Activated CD4-positive, alpha-beta T cell treated with anti-CD3 and anti-CD28 coated beads for 48 hours (primary cell): ENCODE measurements at places on chromosomes 4 and X.
A peak's percentile ranks its signal among the peaks of the same experiment; 100 is the strongest.

GRCh38 chr4:60565558-60565957, 634.6 kb upstream of the ADGRL3 start:
- DNase-seq: no peak

DNA sequence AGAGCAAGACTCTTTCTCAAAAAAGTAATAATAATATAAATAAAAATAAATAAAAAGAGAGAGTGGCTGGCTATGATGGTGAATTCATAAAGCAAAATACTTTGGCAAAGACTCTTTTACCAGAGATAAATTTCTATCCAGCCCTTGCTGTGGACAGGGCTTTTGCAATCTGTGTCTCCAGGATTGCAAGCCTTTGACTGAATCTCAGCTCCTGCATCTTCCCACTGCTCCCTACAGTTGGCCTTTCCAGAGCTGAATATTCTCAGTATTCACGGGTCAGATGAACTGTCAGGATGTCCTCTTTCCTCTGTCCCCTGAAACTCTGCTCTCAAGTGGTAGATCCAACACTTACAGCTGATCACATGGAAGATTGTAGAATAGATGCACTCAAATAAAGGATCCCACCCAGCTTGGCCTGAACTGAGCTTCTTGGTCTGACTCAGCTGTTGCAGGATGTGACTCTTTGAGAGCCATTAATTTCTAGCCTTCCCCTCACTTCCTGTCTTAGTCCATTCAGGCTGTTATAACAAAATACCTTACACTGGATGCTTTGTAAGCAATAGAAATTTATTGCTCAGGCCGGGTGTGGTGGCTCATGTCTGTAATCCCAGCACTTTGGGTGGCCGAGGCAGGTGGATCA, 123.4 kb upstream of the GUCY1A1 start:
- DNase-seq: no peak

DNA sequence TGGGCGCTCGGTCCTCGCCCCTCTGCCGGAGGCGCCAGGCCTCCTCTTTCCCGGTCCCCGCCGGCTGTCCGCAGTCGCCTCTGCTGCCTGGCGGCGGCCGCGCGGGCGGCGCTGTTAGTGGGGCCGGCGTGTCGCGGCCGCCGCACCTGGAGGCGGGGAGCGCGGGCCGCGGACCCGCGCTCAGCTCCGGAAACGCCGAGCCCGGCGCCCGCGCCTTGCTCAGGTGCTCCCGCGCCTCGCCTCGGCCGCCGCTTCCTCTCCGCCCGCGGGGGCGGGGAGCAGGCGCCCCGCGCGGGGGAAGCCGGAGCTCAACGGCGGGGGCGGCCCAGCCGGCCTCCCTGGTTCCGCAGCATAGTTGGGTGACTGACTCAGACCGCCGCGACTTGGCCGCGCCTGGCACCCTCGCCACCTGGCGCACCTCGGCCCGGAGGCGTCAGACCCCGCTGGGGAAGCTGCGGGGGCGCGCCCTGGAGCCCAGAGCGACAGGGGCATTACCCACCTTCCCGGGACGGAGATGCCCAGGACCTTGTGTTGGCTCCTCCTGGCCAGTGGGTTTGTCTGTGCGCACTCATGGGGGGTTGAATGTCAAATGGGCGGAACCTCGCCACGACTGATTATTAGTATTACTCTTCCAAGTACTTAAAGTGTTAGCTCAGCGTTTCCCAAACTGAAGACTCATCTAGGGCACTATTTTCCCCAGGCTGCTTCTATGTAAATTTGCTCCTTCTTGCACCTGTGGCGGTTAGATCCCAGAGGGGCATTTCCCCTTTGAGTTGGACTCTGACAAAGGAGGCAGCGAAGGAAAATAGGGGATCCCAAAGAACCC, at the start of gene ARAP2:
ARAP2 (minus strand) TSS at position 258 of the 826 bp plus-strand sequence. CDS start 15,028 bp downstream, outside the sequence.
- peak; percentile 75 for DNase-seq

DNA sequence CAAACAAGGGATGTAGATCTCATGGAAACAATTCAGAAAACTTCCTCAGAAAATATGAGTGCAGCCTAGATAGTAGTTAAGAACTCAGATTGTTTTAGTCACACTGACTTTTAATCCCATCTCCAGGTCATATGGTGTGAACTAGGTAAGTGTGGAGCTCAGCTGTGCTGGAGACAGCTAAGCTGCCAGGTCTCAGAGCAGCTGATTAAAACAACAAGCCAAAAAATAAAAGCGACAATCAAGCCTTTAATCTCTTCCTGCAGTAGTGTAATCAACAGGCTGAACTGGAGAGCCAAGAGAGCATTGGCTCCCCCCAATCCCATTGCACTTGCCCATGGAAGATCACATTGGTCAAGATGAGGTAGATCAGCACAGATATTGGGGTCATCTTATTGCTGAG, 98.3 kb upstream of the ATOH1 start:
- no peak for DNase-seq

DNA sequence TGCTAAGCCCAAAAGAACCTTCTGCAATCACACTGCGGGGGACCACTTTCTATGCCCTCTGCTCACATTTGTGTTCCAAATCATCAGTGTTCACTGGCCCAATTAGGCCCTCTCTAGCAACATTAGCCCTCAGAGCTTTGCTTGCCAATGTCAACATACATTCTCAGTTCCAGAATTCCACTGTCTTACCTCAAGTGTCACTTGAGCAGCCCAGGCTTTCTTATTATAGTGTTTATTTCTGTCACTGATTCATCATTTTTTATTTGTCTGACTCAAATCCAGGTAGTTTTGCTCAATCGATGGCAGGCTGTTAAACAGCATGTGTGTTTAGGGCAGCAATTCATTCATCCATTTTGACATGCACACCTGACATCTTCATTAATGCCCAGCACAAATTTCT, 291.2 kb downstream of the TEX13A start:
- no peak for DNase-seq

GRCh38 chr4:171035909-171036308, 777.3 kb upstream of the GALNTL6 start:
- no peak for DNase-seq

DNA sequence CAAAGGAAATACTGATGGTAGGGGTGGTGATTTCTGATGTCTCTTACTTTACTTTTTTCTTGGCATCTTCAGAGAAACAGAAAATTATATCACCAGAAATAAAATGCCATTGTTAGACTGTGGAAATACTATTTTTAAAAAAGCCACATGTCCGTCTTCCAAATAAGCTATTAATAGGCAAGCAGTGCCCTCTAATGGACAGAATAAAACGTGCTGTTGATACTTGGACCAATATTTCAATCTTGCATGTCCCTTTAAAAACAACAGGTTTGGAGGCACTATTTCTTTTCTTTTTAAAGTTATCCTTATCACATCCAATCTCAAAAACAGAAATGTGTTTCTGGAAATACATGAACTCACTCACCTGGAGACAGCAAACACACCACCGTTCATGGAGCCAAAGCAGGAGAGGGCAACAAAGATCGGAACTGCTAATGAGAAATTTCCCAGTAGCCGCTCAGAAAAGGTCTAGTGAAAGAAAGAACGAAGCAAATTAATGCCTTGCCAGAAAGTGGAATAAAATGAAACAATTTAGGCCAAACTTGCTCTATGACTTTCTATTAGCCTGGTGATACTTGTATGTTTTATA, 59.2 kb downstream of the SLC7A11 start:
- DNase-seq: no peak

GRCh38 chrX:112731793-112732192, 52.1 kb upstream of the LHFPL1 start:
- no peak for DNase-seq

- DNase-seq: no peak
Observed at GRCh38 chr4:109015413-109015810, 252.6 kb upstream of the ETNPPL start.

DNA sequence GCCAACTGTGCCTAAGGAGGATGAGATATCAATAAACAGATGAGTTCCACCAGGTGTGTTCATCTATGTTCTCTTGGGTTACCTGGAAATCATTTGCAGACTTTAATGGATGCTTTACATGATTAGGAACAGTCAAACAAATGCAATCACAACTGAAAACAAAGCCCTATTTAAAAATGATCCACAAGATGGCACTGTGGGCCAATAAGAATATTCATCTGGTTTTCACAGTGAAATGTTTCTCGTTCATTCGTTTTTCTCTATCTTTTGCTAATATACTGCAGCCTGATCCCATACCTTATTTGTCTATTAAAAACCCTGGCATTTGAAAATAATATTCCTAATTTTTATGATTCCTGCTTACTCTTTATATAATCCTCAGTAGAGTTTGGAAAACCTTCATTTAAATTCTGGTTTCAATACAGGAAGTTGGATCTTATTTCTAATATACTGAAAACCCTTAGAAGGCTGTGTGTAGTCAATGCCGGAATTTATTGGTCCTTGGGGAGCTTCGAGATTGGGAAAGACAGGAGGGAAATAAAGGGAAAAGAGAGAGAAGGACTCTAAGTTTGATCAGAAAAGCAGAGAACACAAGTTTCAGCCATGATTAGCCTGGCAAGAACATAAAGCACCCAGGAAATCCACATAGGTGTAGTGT, 63.8 kb upstream of the TAPT1 start:
- DNase-seq: no peak

- DNase-seq: peak; percentile 32
Observed at GRCh38 chr4:77854431-77855111, 8.1 kb upstream of the MRPL1 start.

DNA sequence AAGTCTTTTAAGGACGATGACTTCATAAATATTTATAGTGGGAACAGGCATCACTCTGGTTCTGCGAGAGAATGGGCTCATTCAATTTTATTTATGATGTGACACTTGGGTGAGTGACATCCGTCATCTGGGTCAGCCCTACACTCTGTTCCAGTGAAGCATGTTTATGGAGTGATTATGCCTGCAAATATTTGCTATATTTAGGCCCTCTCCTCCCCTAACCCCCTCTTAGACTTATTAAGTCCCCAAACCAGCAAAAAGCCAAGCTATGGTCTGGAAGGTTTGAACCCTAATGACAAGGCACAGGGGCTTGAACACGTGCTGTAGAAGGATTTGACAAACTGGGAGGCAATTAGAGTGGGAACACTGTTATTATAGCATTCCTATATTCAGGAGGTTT, 55.9 kb downstream of the C4orf51 start:
- no peak for DNase-seq

DNA sequence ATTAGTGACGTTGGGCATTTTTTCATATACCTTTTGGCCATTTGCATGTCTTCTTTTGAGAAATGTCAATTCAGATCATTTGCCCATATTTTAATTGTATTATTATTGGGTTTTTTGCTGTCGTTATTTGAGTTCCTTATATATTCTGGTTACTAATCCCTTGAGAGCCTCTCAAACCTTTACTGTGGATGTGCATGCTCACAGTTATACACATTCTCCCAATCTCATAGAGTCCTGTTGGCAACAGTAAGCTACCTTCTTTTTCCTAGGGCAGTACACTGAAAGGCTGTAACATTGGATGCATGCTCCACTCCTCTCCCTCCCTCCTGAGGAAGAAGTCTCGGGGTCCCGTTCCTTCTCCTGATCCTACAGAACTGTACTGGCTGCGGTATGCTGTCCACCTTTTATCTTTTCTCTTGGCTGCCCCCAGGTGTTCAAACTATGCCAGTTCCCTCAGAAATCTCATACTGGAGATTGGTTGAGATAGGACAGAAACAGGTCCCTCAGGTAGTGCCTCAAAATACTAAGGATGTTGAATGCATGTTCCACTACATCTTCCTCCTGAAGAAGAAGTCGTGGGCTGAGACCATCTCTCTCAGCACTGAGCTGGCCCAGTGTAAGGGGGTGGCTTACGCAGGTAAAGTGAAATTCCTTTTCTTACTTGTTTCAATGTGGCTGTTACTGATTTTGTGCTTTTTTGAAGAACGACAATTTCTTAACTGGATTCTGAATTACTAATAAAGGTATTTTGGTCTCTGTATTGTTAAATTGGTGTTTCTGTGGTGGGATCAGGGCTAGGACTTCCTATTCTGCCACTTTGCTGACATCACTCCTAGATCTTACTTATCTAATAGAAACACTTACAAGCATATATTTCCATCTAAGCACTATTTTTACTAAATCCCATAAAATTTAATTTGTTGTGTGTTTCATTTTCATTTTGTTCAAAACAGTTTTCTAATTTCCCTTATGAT, 145.4 kb upstream of the HUWE1 start:
- DNase-seq: peak; percentile 54

- no peak for DNase-seq
Observed at GRCh38 chr4:85720735-85721134, 245.8 kb downstream of the ARHGAP24 start.

GRCh38 chr4:105551965-105552746, at the start of gene ARHGEF38:
TSS of gene ARHGEF38 (plus strand) at chr4:105552620. CDS start at chr4:105552766, 146 bp downstream.
- DNase-seq: no peak

GRCh38 chr4:153383131-153383530, 38.6 kb downstream of the MND1 start:
- DNase-seq: no peak

- DNase-seq: peak; percentile 49
Observed at GRCh38 chr4:3791910-3792542, 25.8 kb downstream of the ADRA2C start.

DNA sequence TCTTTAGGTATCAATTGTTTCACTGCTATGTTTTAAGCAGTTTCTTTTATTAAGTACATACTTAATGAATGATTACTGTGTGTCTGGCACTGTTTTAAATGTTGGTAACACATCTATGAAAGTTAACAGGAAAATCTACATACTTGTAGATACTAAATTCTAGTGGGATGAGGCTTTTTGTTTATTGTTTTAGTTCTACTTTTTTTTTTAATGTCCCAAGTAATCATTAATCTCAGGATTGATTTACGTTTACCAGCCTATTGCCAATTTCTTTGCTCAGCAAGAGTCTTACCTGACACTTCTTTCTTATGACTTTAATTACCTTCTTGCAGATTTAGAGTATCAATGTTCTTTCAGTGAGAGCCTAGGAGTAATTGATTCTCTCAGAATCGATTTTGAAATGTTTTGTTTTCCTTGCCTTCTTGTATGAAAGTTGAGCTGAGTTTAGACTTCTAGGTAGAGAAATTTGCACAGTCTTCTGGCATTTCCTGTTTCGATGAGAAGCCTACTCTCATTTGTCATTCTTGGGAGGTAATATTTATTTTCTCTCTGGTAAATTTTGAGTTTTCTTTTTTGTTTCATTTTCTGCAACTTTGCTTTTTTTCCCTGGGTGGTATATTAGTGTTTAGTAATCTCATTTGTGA, 235.2 kb upstream of the ANKRD50 start:
- no peak for DNase-seq

GRCh38 chr4:87707279-87707918, 57.3 kb downstream of the DMP1 start:
- no peak for DNase-seq

GRCh38 chrX:32041181-32041580, 969.3 kb upstream of the FTHL17 start:
- DNase-seq: no peak

GRCh38 chr4:124030147-124030546, 633.6 kb downstream of the SPRY1 start:
- DNase-seq: no peak

- DNase-seq: no peak
Observed at GRCh38 chrX:118644378-118644777, 83.0 kb upstream of the IL13RA1 start.

DNA sequence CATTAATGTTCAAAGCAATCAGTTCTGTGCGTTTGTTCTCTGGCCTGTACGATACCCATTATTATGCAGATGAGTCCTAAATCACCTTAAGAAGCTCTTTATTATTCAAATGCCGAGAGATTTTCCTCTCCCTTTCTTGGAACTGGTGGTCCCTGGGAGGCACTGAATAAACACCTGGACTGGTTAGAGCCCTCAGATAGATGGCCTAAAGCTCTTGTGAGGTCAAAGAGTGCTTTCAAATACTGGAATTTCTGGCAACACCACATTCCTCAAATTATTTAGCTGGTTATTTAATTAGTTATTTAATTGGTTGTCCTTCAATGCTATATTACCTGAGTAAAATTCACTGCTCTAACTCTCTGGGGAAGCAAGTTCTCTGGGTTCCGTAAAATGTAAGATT, 3.0 kb downstream of the ARHGEF38 start:
- no peak for DNase-seq
